Naive thymus-derived CD4-positive, alpha-beta T cell (primary cell): ENCODE measurements at places on chromosomes 6 and 20. TPM values are rescaled to one million over a fixed set of nuclear protein-coding genes. Genes with fewer than 3 reads are reported as not detected.

- DNase-seq = no peak
- H3K4me1 ChIP-seq = no peaks in the 10 kb centered on the region
- H3K27ac ChIP-seq = no peak overlapping the region
- no peaks in the 10 kb centered on the region for H3K36me3 ChIP-seq
- no peak overlapping the region for H3K4me3 ChIP-seq
Observed at GRCh38 chr20:11274141-11274594, 600.4 kb upstream of the JAG1 start.

GRCh38 chr6:81890846-81891245 is 138.4 kb upstream of the TENT5A start:
- H3K27ac ChIP-seq = no peak overlapping the region
- no peaks in the 10 kb centered on the region for H3K36me3 ChIP-seq
- no peak overlapping the region for H3K4me3 ChIP-seq
- H3K4me1 ChIP-seq = no peaks in the 10 kb centered on the region

DNA sequence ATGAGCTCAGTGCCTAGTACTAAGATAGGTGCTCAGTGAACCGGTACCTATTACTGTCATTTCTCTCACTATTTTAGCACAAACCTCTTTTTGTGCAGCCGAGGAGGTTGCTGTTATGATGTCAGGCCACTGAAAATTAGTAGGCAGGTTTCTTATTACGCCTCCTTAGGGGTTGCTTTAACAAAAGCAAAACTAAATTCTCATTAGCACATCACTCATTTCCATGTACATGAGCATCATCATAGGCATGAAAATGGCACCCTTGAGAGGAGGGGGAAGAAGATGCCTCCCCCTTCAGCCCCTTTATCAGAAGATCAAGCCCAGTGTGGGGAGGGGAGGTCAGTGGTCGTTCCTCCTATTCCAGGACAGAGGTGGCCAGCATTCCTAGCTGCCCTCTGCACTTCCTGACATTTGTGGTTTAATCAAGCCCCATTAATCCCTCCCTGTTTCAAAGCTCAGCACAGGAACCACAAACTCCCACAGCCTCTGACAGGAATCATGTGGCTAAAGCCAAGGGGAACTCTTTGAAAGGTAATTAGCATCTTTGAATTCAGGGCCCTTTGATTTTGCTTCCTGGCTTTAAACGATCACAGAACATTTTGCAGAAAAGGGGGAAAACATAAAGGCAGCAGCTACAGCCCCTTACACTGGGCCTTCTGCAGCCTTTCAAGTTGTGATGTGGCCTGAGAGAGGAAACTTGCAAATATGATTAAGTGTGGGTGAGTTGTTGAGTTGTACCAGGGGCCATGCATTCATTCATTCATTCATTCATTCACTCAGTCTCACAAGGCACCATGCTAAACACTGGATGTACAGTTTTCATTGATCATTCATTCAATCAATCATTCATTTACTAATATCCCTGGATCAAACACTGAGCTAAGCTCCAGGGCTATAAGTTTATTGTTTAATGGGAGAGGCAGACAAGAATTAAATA is 31.9 kb upstream of the PSMF1 start:
- H3K36me3 ChIP-seq = no peaks in the 10 kb centered on the region
- no peak for DNase-seq
- H3K27ac ChIP-seq = no peak overlapping the region
- no peak overlapping the region for H3K4me3 ChIP-seq
- H3K27me3 ChIP-seq = no peaks in the 10 kb centered on the region
- H3K4me1 ChIP-seq = no peaks in the 10 kb centered on the region

DNA sequence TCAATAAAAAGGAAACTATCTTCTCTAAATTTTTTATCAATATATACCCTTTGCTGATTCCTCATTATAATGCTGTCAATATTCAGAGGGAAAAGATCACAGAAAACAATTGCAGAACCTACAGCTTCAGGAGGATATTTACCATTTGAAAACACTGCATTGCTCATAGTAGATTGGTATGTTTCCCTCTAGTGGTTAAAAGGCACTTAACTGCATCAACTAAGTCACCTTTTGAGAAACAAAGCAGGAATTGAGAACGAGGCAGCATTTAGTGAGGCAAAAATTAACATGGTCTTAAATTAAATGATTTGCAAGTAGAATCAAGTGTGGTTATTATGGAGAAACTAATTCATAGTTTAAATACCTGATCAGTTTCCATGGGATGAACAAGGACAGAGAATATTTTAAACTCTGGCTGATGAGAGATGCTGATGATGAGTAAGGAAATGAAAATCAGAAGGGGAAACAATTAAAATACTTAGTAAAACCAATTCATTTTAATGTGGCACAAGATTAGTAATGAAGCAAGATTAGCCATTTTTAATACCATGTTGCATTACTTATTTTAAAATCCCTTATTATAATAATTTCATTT is 642.1 kb downstream of the EPHA7 start:
- DNase-seq = no peak
- no peaks in the 10 kb centered on the region for H3K27me3 ChIP-seq
- no peak overlapping the region for H3K27ac ChIP-seq
- H3K4me3 ChIP-seq = no peak overlapping the region

The SNPH gene
- total RNA-seq = 12.1 TPM
